Iris pigment epithelial cell (primary cell): ENCODE measurements at places on chromosomes 7 and 10.

- DNase-seq: no peak
These were observed 940 bp downstream of the NSMCE4A start for GRCh38 chr10:121974019-121974534.

GRCh38 chr10:69803809-69804208 lies 2.1 kb downstream of the COL13A1 start:
- no peak for DNase-seq

- DNase-seq: no peak
These were observed 5.4 kb downstream of the NYAP1 start for GRCh38 chr7:100489121-100489520.

DNA sequence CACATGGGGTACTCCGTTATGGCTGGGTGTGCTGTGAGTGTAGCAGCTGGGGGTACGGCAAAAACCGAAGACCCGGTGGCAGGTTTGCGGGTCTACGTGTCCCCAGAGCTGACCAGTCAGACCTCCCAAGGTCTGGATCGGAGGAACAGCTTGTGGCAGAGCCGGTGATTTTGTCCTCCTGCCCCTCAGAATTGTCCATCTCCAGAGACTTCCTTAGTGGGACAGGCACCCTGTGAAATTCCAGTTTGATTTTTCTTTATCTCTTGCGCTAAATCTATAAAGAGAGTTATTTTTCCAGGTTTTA lies 1.0 kb downstream of the EIF3B start:
- no peak for DNase-seq

DNA sequence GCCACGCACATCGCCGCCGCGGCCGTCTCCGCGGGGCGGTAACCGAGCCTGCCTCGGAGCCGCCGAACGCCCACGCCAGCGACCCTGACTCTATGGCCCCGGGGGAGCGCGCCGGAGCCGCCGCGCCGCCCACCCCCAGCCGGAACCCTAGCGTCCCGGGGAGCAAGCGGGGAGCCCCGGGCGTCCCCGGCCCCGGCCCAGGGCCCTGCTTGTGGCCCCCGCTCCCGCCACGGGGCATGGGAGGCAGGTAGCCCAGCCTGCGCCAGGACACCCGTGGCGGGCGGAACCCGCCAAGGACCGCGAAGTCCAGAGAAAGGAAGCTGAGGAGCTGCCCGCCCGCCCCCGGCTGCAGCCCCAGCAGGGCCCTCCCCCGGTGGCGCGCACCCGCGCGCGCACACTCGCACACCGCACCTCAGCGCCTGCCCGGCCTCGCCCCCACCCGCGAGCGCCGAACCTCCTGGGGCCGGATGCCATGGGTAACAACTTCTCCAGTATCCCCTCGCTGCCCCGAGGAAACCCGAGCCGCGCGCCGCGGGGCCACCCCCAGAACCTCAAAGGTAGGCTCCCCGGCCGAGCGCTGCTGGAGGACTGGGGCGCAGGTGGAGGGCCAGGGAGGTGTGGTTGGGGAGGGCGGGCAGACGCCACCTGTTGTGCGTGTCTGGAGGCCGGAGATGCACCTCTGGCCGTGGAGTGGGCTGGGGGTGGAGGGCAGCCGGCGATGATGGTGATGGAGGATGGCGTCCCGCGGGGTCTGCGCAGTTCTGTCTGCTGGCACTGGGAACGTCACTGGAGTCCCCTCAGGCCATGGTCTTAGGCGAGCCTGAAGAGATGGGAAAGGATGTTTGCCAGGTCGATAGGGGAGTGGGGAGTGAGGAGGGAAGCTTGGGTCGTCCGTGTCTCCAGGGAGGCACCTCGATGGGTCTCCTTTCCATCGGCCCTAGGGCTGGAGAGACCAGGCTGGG lies 692 bp downstream of the NEURL1 start:
- no peak for DNase-seq

DNA sequence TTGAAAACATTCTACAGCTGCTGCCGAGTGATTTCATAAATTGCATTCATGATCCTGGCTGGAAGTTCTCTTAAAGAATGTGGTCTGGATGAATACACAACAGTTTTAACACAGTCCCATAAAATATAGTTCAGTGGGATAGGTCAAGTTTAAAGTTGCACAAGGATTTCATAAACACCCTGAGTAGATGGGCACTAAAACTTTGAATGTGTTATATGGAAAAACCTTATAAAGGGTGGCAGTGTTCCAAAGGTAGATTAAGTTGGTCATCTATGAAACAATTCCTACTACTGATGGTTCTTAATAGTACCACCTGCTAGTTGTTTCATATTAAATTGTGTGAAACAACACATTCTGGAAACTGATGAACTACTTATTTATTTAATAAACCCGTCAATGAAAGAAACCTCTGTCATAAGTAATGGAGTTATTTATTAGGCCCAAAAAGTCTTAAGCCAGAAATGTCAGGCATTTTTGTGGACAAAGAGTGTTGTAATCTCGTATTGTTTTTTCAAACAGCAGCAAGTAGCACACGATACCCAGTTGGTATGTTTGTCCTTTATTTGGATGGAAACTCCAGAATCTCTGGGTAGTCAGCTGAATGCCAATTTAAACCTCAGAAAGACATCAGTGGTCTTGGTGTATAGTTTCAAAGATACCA lies 14.3 kb upstream of the RPA3 start:
- DNase-seq: peak; percentile 80

DNA sequence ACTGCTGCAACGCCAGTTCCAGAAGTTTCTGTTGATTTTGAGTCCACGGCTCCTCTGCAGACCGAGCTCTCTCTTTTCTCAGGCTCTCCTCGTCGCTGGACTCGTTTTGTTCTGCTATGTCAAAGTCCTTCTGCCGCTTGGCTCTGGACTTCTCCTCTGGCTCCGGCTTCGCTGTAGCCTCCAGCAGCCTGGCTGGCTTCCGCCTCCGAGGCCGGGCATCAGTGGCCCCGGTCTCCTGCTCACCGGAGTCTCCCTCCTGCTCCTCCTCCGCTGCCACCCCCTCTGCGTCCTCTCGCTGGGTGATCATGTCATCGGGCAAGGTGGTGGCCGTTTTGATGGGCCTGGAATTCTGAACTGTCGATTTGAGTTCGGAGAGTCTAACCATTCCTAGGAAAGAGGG lies 225.2 kb downstream of the MLLT10 start:
- no peak for DNase-seq

DNA sequence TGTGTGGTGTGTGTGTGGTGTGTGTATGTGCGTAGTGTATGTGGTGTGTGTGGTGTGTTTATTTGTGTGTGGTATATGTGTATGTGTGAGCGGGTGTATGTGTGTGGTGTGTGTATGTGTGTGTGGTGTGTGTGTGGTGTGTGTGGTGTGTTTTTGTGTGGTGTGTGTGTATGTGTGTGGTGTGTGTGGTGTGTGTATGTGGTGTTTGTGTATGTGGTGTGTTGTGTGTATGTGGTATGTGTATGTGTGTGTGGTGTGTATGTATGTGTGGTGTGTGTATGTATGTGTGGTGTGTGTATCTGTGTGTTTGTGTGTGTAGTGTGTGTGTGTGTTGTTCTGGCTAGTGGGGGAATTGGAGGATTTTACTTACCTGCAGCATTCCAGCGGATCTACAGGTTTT lies 427.4 kb downstream of the PAXIP1 start:
- no peak for DNase-seq

DNA sequence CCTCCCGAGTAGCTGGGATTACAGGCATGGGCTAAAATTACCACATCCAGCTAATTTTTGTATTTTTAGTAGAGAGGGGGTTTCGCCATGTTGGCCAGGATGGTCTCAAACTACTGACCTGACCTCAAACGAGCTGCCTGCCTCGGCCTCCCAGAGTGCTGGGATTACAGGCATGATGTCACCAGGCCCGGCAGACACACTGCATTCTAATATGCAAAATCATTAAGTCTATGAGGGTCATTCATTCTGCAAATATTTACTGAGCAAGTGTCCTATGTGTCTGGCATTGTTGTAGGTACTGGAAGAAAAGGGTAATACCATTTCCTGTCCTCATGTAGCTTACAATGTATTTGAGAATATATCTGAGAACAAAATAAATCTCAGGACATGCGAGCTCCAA lies 2.7 kb downstream of the PUS7 start:
- DNase-seq: peak; percentile 47

DNA sequence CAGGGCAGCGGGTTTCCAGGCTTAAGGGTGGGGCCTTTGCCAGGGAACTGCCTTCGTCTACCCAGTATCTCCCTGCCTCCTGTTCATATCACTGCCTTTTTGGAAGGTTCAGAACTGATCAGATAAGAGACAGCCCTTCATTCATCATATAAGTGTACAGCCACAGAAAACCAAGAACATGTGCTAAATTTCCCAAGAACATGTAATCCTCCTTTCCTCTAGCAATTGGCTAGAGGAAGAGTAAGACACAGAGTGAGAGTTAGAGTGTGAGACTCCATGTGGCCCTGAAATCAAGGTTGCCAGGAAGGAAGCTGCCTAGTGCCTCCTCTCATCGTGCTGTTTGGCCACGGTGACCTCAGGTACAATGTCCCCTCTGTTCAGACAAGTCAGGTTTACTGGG lies 770.9 kb downstream of the TNS3 start:
- DNase-seq: peak; percentile 19

DNA sequence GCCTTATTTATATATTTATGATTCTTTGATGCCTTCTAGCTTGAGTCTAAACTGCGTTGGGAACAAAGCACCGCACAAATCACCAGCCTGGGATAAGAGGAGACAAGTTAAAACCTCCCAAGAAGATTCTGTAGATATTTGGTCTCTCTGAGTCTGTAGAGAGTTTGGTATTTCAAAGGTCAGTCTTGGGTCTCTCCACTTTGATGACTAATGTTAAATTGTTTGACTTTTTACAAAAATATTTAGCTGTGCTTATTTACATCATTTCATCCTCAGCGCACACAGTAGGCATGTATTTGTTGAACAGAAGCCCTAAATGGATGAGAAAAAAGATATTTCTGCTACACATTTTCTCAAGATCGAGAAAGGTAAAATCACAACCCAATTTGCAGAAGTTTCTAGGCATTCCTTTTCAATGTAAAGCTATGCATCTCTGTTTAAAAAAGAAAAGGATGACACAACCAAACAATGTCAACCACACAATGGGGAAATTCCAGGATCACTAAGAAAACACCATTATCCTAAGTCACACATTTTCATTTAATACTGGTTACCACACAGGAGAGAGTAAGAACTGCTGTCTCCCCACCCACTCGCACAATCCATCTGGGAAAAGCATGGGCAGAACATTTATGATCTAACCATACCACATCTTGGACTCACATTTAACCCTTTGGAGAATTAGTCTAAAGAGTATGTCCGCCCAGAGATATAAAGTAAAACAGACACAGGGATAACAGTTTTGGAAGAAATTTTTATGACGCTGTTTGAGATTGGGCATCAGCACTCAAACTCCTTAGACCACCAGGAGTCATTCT lies 4.4 kb downstream of the CDK6 start:
- peak; percentile 94 for DNase-seq

GRCh38 chr7:41185851-41186250 lies 517.0 kb downstream of the INHBA start:
- no peak for DNase-seq

- DNase-seq: no peak
These were observed 88.5 kb downstream of the PAXIP1 start for GRCh38 chr7:154914308-154914995.

DNA sequence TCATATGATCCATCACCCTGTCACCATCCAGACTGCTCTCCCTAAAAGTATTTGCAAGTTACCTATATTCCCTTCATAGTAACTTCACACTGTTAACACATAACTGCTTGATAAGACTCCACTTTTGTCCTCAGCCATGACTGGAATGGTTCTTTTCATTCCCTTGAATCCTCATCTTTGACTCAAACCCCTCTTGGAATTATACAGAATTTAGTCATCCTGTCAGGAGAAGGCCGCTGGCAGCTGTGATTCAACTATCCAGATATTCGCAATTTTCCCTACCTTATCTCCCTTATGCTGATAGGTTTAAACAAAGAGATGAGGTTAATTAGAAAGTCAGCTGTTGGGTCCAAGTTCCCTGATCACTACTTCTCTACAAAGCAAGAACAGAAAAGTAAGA lies 143.0 kb upstream of the HPS1 start:
- DNase-seq: no peak

DNA sequence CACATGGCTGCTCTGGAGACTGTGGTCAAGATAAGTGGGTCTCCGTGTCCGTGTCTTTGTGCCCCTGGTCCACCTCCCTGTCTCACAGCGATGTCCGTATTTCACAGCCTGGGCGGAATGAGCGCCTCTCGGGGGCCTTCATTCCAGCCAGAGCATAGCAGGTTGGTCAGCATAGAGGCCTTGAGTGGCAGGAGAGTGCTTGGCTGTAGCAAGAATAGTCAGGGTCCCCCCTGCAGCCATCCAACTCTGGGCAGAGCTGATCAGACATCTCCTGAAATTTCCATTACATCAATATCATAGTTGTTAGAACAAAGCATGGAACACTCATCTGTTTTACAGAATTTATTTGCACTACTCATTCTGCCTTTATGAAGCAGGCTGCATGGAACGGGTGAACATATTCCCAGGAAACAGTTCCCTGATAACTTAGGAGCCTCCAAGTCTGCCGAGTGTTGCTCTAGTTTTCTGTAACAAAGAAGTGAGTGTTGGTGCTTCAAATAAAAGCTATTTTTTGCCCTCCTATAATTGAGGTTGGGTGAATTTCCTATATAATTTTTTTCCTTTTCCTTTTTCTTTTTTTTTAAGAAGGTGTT lies 255.3 kb downstream of the INHBA start:
- no peak for DNase-seq

- DNase-seq: peak; percentile 71
These were observed 3.0 kb downstream of the ZYX start for GRCh38 chr7:143384148-143384547.

- DNase-seq: no peak
These were observed 13.5 kb upstream of the CACUL1 start for GRCh38 chr10:118768041-118768919.

GRCh38 chr10:86965986-86966654 lies 2.2 kb upstream of the ADIRF start:
- no peak for DNase-seq

DNA sequence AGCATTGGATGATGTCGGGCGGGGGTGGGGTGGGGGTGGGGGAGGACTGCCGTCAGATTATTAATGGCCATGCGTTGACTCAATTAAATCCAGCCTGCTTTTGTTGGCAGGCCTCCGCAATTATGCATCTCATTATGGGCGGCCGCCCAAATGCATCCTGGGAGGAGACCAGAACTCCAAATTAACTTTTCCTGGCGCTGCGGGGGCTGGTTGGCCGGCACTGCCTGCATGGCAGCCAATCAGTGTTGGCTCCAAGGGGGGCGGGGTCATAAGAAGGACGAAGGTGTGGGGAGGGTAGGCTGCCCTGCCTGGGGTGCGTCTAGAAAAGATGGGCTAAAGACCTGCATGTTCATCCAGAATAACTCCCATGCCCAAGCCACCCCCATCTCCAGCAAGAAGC lies 83.9 kb upstream of the PAX2 start:
- no peak for DNase-seq
